Endothelial cell of umbilical vein (primary cell): ENCODE measurements at places on chromosomes 4 and X.
A peak's percentile ranks its signal among the peaks of the same experiment; 100 is the strongest.

DNA sequence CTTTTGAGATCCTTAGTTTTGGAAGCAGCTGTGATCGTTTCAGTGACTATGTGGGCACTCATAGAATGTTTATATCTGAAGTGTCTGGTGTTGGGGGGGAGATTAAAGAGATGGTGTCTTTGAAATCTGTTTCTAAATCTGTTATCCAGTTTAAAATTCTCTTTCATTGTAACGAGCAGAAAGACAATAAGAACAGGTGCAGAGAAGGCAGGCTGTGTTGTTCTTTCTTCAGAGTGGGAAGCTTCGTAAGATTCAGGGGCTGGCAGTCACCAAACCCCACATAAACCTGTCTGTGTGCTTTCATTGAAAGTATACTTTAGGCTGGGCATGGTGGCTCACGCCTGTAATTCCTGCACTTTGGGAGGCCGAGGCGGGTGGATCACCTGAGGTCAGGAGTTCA lies 16.3 kb upstream of the DHRSX start:
- DNase-seq = no peak

DNA sequence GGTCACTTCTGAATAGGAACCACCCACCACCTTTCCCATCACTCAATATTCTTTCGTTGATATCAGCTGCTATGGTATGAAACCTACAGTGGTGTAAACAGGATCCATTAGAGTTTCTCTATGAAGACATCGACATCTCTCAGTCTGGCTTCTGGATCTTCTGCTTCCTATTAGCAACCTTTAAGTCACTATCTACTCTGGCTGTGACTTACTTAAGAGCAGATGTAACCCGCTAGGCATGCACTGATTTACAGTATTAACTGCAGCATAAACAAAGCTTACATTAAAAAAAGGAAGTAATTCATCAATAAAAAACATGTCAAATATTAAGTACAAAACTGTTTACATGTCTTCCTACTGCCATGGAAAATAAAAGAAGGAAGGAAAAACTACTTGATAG lies 96.4 kb downstream of the ANAPC10 start:
- DNase-seq = peak; percentile 15

GRCh38 chr4:108454227-108454626 lies 166.1 kb upstream of the RPL34 start:
- no peak for DNase-seq

DNA sequence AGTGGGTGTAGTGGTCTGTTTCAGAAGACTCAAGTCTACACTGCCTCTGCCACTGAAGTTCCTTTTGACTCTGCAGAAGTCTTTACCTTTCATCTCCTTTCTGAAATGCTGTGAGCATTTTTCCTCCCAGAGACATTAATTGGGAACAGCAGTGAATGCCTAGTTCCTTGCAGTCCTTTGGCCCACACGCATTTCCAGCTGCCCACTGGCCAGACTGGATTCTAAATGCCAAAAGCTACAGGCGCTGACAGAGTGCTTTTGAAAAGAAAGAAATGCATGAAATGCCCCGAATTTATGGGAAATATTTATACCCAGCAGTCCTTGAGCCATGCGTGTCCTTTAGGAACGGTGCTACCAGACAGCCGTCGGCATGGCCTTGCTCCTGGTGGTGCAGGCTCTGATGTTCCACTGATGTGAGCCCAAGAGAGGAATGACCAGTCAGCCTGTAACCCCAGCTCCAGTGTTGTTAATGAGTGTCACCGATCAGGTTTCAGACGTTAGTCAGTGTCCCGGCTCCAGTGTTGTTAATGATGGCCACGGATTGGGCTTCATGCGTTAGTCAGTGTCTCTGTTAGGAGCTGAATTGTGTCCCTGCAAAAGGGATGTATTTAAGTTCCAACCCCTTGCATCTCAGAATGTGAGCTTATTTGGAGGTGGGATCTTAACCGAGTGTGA lies 132.6 kb downstream of the TBL1X start:
- no peak for DNase-seq

DNA sequence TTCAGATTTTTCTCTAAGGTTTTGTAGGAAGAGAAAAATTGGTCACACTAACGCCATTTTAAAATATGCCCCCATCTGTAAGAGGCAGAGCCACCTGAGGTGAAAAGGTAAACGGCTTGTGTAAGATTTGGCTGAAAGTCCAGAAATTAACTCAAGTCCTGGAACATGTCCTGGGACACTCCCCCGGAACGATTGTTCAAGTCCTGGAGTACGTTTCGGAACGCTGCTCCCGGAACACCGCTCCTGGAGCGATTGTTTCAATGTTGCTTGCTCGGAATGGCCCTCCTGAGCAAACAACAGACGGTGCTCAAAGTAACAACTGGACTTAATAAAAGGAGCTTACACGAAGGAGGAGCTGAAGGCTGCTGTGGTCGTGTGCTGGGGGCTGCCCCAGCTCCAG lies 796.5 kb upstream of the SLIT2 start:
- no peak for DNase-seq
